ENCODE measurements at places on chromosomes 12 and 14. TPM values are rescaled to one million over a fixed set of nuclear protein-coding genes. Genes with fewer than 3 reads are reported as not detected.

GRCh38 chr14:87810711-87811110 is 182.3 kb downstream of the GALC start:
- DNase-seq = no peak

GRCh38 chr12:56079723-56080555 is at the start of gene ERBB3:
ERBB3 (plus strand) TSS chr12:56080165; CDS start chr12:56080301, 136 bp downstream.
- peak; percentile 99 for DNase-seq

GRCh38 chr14:74911704-74912103 is 11.4 kb downstream of the RPS6KL1 start:
- peak; percentile 66 for DNase-seq

Gene CDKL1
- total RNA-seq = 10.5 TPM

Gene TDRD9
- 1.1 TPM for total RNA-seq

Gene ATF7IP
- total RNA-seq = 32.7 TPM

Gene LIMA1
- total RNA-seq = 433 TPM

Gene SLC7A8
- 4.3 TPM for total RNA-seq

Gene STAC3
- total RNA-seq = 0.36 TPM

- DNase-seq = peak; percentile 87
Observed at GRCh38 chr12:6039894-6040601, 84.4 kb downstream of the VWF start.

GRCh38 chr12:68861890-68862289 is 53.9 kb downstream of the MDM2 start:
- DNase-seq = no peak

DNA sequence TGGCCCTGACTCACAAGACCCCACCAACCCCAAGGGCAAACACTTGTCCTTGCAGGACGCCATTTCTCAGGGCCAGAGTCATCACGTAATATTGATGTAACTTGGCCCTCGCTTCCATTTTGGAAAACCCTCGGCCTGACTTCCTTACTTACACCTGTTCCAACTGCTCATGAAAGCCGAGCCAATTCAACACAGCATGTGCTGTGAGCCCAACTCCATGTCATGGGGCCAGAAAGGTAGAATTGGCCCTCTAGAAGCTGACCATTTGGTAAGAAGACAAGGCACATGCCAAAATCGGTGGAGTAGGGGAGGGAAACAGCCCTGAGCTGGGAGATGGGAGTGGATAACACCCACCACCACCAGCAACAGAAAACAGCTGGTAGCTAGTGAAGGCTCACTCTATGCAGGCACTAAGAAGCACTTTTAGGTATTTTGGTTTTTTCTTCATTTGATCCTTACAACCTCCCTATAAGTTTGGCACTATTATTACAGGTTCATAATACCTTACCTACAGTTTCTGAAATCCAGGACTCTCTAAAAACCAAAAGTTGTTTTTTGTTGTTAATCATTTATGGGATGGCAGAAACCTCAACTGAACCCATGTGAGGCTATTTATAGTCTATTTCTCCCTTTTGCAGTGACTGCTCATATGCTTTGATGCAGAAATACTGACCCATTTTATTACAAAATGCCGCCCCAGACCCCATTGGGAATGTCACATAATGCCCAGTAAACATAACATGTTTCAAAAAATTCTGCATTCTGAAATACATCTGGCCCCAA is 6.5 kb downstream of the TTC7B start:
- DNase-seq = peak; percentile 56

DNA sequence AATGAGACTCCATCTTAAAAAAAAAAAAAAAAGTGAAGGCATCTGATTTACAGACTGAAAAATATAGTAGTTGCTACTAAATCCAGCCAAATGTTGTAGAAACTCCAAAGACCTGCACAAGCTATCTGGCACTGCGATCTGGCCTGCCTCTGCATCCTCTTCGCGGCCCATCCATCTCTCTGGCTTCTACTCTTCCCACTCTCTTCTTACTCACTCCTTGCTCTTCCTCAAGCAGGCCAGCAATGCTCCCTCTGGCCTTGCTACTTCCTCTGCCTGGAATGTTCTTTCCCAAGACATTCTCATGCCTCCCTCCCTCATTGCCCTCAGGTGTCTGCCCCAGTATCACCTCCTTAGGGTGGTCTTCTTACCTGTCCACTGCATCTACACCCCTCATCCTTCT is 9.7 kb upstream of the CRY1 start:
- DNase-seq = no peak

DNA sequence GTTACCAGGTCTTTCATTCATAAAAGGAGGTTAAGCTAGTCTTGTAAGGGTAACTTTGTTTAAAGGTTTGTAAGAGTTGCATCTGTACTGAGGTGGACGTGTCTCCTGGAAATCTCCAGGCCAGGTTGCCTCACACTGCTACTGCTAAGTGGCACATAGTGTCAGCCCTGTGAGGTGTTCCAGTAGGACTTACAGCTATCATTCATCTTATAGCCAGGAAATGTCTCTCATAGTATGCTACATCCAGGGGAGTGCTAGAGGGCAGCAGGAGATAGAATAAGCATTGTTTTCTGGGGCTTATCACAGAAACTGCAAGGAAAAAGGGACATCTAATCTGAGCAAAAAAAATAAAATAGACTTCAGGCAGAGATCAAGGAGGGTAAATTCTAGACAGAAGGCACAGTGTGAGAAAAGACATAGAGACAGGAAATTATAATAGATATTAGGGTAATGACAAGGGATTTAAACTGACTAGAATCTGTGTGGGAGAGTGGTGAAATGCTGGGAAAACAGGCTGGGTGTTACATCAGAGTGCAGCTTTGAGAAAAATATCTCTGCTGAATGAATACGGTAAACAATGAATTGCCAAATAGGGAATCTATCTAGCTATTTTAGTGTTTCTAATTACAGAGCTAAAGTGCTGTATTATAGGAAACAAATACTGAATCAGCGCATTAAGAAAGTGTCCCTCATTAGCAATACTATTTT is 205.1 kb upstream of the ABCD2 start:
- DNase-seq = no peak

- DNase-seq = no peak
Observed at GRCh38 chr12:3114671-3115070, 37.5 kb downstream of the TSPAN9 start.

GRCh38 chr14:68951035-68951797 is 27.9 kb downstream of the ACTN1 start:
- no peak for DNase-seq

DNA sequence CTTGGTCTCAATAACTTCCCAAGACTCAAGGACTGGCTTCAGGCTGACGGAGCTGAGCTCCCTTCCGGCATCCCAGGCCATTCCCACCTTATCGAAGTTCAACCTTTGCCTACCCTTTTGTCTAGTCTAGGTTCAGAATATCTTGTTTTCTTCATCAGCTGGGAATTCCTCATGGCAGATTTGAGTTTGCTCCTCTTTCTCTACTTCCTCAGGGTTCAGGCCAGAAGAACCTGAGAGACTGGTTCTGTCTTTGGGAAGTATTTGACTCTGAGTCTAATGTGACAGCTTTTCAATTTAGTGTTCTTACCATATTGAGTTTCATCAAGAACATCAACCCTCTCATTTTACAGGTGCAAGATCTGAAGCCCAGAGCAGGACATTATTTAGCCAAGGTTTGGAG is 2.1 kb downstream of the BIN2 start:
- DNase-seq = peak; percentile 61

DNA sequence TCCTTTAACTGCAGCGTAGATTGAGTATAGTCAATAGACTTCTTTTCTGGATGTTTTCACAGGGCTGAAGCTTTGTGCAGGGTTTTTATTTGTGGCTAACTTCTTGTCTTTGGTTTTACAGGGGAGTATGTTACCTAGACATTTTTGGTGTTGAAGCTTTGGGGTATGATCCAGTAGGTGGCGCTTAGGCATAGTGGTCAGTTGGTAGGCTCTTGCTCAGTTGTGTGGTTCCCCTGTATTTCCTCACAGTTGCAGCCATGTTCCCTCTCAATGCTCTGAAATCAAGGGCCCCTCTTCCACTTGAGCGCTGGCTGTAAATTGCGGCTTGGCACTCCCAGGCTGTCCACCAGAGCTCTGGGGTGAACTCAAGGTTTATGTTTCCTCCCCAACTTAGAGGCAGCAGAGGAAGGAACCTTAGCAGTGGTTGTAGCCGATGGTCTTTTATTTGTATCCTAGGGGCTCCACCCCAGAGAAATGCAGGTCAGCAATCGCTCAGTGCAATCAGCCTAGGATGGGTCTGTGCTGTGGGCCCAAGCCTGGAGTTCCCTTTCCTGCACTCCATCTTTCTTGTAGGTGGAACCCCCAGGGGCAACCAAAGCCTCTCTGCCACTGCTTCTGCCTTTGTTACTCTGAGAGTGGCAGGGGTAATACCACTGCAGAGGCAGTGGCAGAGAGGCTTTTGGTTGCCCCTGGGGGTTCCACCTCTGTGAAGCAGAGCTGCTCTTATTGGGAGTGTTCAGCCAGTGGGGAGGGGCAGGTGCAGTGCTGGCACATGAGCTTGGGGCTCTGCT is 55.1 kb downstream of the CMAS start:
- no peak for DNase-seq

Gene RD3L
- not detected for total RNA-seq

GRCh38 chr14:88037325-88037724 is 32.4 kb downstream of the GPR65 start:
- DNase-seq = no peak

DNA sequence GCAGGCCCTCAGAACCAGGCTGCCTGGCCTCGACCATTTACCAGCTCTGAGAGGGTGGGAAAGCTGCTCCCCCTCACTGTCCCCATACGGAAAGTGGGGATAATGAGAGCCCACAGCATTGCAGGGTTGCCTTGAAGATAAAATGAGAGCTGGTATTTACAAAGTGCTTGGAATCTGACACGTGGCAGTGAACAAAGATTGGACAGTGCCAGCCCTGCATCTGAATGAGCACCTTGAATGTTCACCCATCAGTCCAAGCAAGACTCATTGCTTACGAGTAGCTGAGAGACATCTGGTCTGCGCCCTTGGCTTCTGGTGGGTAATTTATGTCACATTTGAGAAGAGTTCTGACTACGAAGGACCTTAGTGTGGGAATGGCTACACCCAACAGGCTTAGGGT is 67.5 kb downstream of the CLMN start:
- DNase-seq = no peak

- no peak for DNase-seq
Observed at GRCh38 chr14:67537736-67538135, 4.6 kb downstream of the PLEKHH1 start.

- DNase-seq = peak; percentile 19
Observed at GRCh38 chr12:84397263-84397662, 515.3 kb downstream of the SLC6A15 start.

DNA sequence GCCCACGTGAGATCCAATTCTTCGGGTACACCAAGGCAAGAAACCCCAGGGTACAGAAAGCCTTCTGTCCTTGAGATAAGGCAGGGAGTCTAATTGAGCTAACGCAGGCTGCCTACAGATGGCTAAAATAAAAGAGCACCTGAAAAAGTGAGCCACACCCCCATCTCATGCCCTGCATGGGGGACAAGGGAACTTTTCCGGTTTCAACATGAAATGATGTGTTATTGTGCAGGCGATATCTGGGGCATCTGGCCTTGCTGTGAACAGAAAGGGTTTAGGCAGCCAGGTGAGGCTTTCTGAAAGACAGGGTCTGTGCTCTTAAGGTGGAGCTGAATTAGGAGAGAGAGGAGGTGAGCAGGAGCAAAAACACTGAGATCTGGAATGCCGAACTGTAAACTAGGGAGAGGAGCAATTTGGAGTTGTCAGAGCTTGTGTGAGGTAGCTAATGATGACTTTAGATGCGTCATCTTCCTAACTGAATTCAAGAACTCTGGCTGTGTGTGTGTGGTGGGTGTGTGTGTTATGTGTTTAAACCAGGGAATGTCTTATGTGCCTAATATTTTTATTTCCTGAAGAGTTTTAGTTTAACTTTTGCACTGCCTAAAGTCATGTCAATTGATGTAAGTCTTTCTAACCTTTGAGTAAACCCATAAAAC is 20.1 kb upstream of the LDHB start:
- DNase-seq = peak; percentile 86

DNA sequence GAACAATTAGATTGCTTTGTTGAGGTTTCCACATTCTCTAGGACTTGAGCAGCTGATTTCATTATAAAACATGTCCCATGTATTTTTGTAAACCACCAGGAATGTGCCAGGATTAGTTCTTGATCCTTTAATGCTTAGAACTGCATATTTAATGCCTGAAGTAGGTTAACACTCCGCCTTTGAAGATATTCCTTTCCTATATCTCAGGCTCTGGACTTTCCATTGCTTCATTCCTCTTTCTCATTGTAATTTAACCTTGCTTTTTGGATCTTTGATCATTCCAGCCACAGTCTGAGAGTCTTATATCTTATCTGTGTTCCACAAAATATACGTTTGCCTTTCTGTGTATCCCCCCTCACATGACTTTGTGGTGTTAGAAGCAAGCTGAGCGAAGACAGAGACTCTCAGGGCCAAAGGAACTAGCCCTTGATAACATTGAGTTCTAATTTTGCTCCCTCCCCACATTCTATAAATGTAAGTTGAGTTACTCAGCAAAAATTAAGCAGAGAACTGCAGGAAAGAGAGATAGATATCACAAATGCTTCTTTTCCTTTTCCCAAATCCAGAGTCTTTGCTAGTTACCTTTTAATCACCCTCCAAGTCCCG is 2.4 kb upstream of the CLEC1B start:
- peak; percentile 43 for DNase-seq

DNA sequence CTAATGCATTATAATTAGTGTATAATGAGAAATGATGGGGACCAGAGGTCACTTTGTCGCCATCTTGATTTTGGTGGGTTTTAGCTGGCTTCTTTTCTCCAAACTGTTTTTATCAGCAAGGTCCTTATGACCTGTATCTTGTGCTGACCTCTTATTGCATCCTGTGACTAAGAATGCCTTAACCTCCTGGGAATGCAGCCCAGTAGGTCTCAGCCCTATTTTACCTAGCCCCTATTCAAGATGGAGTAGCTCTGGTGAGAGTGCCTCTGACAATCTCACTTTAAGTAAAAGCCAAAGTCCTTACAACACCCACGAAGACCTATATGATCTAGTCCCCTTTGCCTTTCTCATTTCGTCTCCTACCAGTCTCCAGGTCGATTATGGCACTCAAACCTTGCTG is 28.3 kb upstream of the STRAP start:
- DNase-seq = no peak

DNA sequence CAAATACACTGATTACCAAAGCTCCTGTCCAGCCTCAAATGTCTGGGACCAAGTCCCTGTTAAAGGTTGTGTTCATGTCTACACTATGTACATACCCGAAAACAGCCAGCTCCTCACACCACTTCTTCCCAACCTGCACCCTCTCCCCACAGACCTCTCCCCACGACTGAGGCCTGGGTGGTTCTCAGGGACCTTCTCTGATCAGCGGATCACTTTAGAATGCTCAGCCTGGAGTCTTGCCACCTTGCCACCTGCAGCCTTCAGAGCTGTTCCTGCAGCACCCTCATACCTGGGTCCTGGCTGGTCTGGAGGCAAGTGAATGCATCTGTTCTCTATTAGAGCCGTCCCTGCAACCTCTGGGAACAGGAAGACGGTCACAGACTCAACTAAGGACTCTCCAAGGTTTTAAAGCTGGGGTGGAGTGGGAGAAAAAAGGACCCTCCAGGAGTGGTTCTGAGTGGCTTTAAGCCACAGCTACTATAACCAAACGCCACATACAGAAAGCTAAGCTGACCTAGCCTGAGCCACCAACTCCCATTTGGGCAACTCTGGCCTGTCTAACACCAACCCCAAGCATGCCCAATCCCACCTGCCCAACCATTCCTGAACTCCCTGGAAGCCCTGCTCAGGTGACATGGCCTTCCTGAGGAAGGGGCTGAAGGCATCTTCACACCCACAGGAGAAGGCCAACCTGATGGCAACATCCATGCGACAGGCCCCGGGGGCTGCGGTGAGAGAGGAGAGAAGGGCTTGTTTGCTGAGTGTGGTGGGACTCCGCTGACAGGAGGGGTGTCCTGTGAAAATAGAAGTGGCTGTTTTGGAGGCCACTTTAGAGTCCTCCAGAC is 8.6 kb downstream of the KRT2 start:
- no peak for DNase-seq

GRCh38 chr12:95474660-95474958 is 657 bp downstream of the METAP2 start:
- DNase-seq = peak; percentile 23

All from osteoblast (primary cell).